SK-N-SH (cell line): ENCODE measurements at places on chromosomes 13 and 19.

DNA sequence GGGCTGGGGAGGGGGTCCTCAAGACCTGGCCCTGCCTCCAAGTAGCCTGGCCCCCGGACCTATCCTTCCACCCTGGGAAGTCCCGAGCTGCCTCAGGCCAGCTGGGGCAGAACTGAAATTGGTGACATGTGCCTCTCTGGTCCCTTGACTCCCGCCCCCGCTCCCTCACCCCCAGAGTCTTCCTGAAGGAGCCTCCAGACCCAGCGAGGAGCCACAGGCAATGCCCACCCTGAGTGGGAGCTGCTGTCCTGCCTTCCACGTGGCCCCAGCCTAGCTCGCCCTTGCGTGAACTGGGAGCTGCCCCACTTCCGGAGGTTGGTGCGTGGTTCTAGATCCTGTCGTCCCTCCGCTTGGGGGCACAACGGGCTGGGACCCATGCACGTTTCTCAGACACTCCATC lies 34.6 kb downstream of the CEBPA start:
- DNase-seq, result no peak

DNA sequence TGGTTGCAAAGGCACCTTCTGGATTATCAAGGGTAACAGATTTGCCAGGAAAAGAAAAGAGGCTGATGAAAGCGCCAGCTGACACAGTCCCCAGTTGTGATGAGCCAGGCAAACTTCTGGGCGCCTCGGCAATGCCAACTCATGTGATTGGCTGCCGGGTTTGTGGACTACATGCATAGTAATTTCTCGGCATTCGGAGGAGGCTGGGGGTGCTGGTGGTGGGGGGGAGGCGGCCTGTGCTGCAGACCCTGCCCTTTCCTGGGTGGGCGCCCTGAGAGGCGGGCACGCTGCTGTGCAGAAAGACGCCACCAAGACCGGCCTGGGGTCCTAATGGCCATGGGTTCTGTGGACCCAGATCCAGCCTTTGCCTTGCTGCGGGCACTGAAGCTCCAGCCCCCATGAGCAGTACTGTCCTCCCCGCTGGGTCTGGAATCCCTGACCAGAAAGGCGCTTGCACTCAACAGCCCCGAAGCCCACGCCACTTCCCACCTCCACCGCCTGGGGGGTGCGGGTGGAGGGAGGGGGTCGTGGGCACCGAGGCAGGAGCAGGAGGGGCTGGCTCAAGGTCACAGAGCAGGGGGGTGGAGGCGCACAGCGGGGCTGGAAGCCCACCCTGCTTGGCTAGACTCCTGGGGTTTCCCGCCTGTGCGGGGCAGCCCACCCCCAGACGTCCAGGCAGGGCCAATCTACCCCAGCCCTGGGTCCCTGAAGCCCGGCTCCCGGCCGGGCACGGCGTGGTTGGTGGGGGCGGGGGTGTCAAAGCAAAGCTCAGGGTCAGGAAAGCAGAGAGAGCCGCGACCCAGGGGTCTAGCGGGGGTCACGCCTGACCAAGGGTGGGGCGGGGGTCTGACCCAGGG lies 1.0 kb downstream of the DIRAS1 start:
- peak; percentile 84 for DNase-seq

- no peak for DNase-seq
These were observed 77.3 kb upstream of the SIAH3 start for GRCh38 chr13:45928843-45929242.

GRCh38 chr19:13234518-13234917 lies 84.3 kb downstream of the IER2 start:
- DNase-seq, result peak; percentile 81

DNA sequence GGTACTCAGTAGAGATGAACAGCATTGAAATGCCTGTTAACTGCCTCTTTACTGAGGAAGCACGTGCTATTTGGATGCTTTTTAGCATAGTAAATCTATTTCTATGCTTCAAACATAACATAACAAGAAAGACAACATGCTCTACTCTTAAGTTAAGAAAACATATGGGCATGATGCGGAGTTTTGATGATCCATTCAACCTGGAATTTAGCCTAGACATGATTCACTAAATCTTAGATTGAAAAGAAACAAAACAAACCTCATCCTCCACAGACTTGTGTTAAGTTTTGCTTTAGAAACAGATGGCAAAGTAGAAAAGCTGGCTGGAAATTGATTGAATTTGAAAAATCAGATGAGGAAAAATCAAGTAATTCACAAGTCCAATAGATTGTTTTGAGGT lies 593.8 kb downstream of the OLFM4 start:
- no peak for DNase-seq

GRCh38 chr19:55437410-55437809 lies 5.7 kb downstream of the SHISA7 start:
- no peak for DNase-seq

GRCh38 chr19:403221-404027 lies 5.5 kb downstream of the C2CD4C start:
- DNase-seq, result peak; percentile 62

GRCh38 chr13:109007946-109008345 lies 378.5 kb downstream of the MYO16 start:
- DNase-seq, result no peak

DNA sequence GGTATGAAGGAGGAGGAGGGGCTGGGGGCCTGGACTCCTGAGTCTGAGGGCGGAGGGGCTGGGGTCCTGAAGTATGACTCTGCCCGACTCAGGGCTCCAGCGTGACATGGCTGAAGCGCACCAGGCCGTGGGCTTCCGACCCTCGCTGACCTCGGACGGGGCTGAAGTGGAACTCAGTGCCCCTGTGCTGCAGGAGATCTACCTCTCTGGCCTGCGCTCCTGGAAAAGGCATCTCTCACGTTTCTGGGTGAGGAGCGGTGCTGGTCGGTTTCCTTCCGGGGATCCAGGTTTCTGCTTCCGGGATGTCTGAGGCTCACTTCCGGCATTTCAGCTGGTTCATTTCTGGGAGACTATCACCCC lies 1.2 kb downstream of the CPT1C start:
- DNase-seq, result peak; percentile 72

GRCh38 chr13:87355451-87355850 lies 315.7 kb upstream of the SLITRK5 start:
- no peak for DNase-seq

- no peak for DNase-seq
These were observed 186.9 kb downstream of the SHISA2 start for GRCh38 chr13:25864936-25865335.

GRCh38 chr13:67130444-67130843 lies 99.7 kb downstream of the PCDH9 start:
- DNase-seq, result no peak

GRCh38 chr19:44050740-44051649 lies 841 bp upstream of the ZNF223 start:
- no peak for DNase-seq

GRCh38 chr19:11555246-11555645 lies 3.8 kb downstream of the ELOF1 start:
- DNase-seq, result no peak

DNA sequence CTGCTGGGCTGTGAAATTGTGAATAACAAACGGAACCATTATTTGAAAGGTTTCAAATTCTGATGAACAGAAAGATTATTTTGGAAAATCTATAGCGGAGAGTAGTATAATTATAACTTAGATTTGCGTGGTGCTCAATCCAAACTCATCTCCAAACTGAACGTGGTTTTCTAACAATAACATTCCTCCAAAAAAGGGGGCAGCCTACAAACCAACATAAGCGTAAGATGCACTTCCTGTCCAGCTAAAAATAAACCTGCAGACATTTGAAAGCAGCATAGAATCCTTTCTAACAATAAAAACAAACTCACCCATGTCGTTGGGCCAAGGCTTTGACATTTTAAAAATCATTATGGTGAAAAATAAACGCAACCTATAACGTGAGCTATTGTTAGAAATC lies 178.4 kb downstream of the COL4A1 start:
- DNase-seq, result no peak

- DNase-seq, result no peak
These were observed 181.8 kb downstream of the KATNAL1 start for GRCh38 chr13:30125422-30126073.

- DNase-seq, result no peak
These were observed 3.4 kb downstream of the TCF3 start for GRCh38 chr19:1648920-1649541.

- no peak for DNase-seq
These were observed 525 bp downstream of the BORA start for GRCh38 chr13:72728290-72728605.
